ENCODE measurements at places on chromosomes 3 and 15.

DNA sequence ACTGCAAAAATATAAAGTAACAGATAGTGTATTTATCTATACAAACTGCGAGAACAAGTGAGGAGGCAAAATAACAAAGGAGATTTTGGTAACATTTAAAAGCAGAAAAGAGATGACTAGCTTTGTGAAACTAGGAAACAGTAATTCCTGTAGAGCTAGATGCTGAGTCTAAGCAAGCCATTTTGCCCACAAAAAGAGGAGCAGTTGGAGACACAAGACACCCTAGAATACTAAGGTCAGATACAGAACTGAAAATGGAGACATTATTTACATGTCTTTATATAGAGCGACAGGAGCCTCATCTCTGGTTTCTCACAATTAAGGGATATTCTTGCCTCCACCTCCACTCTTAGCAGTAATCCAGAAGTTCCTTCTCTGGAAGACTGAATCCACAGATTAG lies 732.4 kb upstream of the GBE1 start:
- no peak for DNase-seq

- DNase-seq: no peak
These were observed 802.5 kb upstream of the DPPA4 start for GRCh38 chr3:110139821-110140220.

DNA sequence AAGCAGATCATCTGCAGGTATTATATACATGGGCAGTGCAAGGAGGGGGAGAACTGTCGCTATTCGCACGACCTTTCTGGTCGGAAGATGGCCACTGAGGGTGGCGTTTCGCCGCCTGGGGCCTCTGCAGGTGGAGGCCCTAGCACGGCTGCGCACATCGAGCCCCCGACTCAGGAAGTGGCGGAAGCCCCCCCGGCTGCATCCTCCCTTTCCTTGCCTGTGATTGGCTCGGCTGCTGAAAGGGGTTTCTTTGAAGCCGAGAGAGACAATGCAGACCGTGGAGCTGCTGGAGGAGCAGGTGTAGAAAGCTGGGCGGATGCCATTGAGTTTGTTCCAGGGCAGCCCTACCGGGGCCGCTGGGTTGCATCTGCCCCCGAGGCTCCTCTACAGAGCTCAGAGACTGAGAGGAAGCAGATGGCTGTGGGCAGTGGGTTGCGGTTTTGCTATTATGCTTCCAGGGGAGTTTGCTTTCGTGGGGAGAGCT lies 639 bp downstream of the MKRN3 start:
- DNase-seq: peak; percentile 58

DNA sequence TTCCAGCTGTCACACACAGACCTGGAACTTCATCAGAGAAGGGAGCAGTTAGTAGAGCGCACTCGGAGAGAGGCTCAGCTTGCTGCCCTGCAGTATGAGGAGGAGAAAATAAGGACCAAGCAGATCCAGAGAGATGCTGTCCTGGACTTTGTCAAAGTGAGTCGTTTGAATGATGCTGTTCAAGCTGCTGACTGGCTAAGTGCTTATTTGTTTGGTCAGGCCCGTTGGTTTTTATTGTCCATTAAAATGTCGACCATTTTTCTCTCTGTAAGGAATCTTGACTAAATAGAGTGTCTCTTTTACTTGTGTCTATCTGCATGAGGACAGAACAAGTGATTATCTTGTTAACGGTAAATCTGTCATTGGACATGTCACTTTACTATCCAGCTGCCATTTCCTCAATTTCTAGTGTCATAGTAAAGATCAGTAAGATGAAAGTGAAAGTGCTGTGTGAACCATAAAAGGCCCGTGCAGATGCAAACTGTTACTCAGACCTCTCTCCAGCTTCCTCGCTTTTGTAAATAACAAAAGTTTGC lies 56.9 kb downstream of the LRCH3 start:
- DNase-seq: peak; percentile 4

GRCh38 chr3:179147514-179147872 lies 664 bp upstream of the PIK3CA start:
- no peak for DNase-seq

GRCh38 chr3:174170248-174170647 lies 688.9 kb upstream of the NAALADL2 start:
- DNase-seq: no peak

DNA sequence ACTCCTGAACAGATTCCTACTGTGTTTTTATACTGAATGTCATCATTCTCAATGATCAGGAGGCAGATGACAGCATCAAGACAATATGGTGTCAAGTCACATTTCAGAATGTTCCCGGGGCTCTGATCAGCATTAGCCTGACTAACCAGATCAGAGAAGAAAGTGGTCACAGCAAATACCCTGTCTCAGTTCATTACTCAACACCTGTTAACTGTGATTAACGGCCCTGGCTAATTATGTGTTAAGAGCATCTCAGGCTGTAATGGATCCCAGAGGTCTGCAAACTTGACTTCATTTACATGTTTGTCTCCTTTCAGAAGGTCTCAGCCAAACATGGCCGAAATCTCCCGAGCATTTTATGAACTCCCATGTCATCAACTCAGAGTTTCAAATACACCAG lies 833.7 kb downstream of the FHIT start:
- no peak for DNase-seq

- DNase-seq: no peak
These were observed 41.0 kb downstream of the ZNF609 start for GRCh38 chr15:64501396-64501715.

GRCh38 chr15:76204109-76204845 lies 107.0 kb downstream of the ETFA start:
- DNase-seq: no peak

- DNase-seq: no peak
These were observed 128.1 kb upstream of the ADPGK start for GRCh38 chr15:72911626-72912025.

DNA sequence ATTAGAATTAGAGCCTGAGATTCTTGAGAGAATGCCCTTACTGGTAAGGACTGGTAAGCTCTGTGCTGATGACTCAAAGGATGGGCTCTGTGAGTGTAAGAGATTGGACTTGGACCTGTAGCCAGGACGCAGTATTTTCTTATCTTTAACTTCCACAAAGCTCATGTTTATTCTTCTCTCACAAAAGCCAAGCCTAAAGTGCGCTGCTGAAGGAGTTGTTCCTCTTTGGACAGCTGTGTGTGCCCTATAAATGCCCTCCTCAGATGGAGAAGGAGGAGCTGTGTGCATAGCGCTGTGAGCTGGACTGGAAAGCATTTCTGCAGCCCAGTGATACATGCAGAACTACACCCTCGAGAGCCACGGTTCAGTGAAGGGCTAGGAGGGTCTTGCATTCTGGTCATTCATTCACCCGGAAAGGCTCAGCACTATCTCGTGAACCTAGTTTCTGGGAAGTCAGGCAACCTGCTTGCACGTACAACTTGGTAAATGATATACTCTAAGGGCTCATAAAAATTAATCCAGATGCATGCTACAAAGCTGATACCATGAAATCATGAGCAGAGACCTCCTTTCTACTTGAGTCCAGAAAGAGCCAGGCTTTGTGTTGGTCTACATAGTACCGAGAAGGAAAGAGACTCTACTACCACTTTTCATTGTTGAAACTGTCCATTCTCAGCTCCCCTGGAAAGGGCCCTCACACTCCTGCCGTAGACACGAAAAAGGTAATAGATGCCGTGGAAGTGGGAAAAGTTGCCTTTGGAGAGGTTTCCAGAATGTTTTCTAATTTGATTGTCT lies 103.0 kb upstream of the TBL1XR1 start:
- peak; percentile 23 for DNase-seq

DNA sequence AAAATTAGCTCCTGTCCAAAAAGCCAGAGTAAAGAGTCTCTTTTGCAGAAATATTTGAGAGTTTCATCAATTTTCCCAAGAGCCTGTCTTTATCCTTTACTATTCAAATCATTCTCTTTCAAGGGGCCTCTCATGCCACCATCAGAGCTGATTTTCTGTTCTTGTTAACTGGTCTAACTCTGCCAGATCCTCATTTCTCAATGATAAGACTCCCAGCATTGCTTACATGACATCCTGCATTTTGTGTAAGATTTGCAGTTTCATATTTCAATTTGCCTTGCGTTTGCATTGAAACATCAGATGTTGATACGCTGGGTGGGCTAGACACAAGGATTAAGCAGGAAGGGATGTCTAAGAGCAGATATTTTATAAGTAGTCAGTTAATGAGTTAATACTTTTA lies 228.7 kb downstream of the TBL1XR1 start:
- no peak for DNase-seq

DNA sequence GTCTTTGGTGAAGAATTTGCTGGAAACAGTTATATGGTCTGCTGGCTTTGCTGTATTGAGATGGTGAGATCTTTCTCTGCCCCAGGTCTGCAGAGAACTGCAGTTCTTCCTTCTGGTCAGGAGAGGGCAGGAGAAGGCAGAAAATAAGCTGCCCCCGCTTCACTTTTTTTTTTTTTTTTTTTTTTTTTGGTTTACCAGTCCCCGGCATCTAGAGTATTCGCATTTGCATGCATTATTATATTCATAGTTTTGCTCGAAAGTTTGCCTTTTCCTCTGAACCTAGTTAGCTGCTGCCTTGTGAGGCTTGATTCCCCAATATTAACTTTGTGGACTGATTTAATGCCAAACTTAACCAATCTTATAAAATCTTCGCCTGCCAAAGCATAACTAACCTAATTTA lies 10.6 kb upstream of the PARL start:
- DNase-seq: peak; percentile 63

- no peak for DNase-seq
These were observed 728.3 kb upstream of the SGO1 start for GRCh38 chr3:20914310-20914709.

GRCh38 chr15:41215708-41216107 lies 14.8 kb downstream of the EXD1 start:
- DNase-seq: no peak

GRCh38 chr3:85090495-85090894 lies 131.7 kb downstream of the CADM2 start:
- no peak for DNase-seq

GRCh38 chr15:65783872-65784271 lies 8.2 kb downstream of the DENND4A start:
- DNase-seq: no peak

- DNase-seq: no peak
These were observed 40.8 kb upstream of the LRTM1 start for GRCh38 chr3:54968546-54969172.

GRCh38 chr3:42527368-42527917 lies 25.0 kb downstream of the VIPR1 start:
- DNase-seq: no peak

GRCh38 chr15:70348226-70348543 lies 250.5 kb upstream of the TLE3 start:
- no peak for DNase-seq

GRCh38 chr3:185270262-185270955 lies 16.6 kb upstream of the EHHADH start:
- peak; percentile 69 for DNase-seq

DNA sequence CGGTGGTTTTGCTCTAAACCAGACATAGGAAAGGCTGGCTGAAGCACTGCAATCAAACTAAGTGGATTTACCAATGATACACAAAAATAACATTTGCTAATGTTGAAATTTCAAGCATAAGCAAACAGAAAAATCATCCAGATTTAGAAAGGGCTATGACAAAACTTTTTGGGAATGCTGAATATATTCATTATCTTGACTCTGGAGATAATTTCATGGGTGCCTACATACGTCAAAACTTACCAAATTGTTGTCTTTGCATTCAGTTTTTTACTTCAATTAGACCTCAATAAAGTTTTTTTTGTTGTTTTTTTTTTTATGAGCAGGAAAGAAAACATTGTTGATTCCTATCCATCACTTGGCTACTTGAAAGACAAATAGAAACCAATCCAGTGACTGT lies 140.8 kb downstream of the NR2E3 start:
- DNase-seq: no peak

GRCh38 chr3:38687321-38687720 lies 37.8 kb upstream of the SCN5A start:
- no peak for DNase-seq

- DNase-seq: no peak
These were observed 425.6 kb downstream of the NR2F2 start for GRCh38 chr15:96756146-96756545.

GRCh38 chr3:111541911-111542483 lies at the start of gene CD96:
Gene CD96 (plus strand): TSS chr3:111542197. CDS start chr3:111542249, 52 bp downstream.
- peak; percentile 8 for DNase-seq

- peak; percentile 65 for DNase-seq
These were observed 6.2 kb upstream of the MEIS2 start for GRCh38 chr15:37106490-37107001.

DNA sequence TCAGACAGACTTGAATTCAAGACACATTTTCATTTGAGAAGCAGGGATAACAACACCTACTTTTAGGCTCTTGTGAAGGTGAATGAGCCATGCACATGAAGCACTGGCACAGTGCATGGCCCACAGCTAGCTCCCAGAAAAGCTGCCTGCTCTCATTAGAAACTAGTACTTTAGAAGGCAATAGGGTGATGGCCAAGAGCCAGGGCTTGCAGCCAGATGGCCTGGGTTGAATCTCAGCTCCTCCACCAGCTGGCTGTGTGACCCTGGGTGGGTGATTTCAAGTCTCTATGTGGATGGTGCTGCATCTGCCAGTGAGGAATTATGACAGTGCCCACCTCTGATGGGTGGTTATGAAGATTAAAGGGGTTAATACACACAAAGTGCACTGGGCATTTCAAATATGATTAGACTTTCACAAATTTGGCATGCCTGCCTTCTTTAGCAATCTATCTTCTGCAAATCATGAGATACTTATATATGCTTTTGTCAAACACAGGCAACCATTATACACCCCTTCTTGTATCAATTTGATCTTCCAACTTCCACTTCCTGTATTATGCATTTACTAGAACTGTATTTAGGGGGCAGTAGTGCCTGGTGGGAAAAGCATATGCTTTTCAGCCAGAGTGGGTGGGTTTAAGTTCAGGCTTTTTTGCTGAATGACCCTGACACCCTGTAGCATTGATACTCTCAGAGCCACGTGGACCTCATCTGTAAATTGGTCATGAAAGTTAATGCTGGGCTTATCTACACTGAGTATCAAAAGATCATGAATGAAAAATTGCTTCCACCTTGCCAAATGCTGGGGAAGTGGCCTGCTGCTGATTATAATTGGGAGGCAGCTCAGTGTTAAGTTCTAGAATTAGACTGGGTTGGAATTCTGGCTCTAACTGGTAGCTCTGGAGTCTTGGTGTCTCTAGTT lies 34.7 kb upstream of the RBP1 start:
- DNase-seq: no peak

- DNase-seq: no peak
These were observed 108.4 kb downstream of the TMCO5A start for GRCh38 chr15:38042707-38043445.

DNA sequence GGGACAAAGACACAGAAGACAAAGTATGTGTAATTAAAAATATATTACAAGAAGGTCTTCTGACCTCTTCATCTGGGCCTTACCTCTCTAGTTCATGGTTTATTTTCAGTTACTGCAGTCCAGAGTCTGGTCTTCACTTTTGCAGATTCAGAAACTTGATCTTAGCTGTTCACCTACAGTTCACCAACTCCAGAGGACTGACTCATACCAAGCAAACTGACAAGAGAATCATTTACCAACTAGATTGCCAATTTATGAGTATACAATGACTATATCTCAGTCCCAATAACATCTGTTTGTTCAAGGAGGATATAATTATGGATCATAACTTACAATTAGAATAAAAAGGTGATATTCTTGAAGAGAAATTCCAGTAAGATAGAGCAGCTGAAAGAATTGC lies 9.0 kb downstream of the P2RY1 start:
- DNase-seq: no peak

- no peak for DNase-seq
These were observed 91.5 kb upstream of the GOLIM4 start for GRCh38 chr3:168187233-168187632.

Measured in K562 (cell line).